Fibroblast of the conjunctiva (primary cell): ENCODE measurements at places on chromosomes 6 and 20.
A peak's percentile ranks its signal among the peaks of the same experiment; 100 is the strongest.

- DNase-seq = no peak
Measured at GRCh38 chr6:90103056-90103800, 193.4 kb downstream of the BACH2 start.

DNA sequence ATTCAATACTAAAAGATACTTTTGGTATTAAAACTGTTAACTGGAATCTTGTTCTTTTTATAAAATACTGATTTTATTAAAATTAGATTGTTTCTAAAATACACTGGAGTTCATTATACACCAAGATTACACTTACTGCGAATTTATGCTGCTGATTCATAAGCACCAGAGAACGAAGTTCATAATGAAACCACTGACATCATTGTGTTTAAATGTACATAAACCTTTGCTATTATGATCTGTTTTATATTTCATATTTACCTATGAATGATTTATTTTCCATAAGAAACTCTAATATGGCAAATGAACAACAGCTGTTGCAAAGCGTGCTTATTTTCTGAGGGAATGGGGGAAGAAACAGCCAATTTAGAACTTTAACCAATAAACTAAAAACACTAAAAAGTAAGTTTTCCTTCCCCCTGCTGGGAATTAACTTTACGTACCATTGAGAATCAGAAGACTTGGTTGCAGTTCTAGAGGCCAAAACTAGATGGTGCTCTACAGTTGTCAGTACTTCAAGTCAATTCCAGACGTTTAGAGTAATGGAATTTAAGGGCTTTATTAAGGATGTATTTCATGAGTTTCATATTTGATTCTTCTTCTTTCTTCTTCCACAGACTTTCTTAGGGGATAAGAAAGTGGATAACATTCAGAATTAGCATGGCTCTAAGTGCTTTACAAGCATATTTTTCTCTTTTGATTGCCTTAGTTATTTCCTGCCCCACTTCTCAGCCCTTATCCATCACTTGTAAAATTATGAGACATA lies 30.8 kb upstream of the COL19A1 start:
- DNase-seq = peak; percentile 75

DNA sequence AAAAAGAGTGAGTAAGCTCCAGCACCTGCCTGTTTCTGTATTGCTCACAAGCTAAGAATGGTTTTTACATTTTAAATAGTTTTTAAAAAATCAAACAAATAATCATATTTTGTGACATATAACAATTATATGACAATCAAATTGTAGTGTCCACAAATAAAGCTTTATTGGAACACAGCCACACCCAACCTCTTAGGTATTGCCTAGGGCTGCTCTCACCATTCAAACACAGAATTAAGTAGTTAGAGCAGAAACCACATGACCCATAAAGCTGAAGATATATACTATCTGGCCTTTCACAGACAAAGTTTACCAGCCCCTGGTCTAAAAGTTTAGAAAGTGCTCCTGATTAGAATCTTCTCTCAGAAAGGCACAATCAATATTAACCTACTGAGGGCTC lies 11.2 kb downstream of the TNFRSF21 start:
- DNase-seq = no peak

DNA sequence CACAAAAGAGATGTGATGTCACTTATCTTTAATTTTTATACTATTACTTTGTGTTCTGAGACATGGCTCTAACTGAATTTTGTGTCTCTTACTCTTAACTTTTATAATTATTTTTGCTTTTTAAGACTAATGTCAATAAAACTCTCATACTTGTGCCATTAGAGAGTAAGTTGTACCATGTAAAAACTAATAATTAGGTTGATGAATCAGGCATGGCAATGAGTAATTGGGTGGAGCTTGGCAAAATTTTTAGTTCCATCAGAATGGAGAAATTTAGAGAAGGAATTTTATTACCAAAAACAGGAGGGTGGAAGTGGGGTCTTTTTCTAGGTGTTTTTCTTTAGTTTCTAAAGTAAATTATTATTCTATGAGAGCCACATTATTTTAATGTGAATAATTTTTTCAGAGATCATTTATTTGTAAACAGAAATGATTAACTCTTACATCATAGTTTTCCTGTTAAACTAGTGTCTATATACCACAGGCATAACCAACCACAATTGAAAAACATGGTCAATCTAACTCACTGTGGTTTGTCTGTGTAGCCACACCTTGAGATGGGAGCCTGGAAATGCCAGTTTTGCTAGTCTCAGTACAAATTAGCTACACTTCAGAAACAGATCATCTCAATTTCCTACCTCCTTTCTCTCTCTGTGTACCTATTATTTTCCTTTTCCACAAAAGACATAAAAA lies 51.8 kb downstream of the ELOVL4 start:
- DNase-seq = no peak

DNA sequence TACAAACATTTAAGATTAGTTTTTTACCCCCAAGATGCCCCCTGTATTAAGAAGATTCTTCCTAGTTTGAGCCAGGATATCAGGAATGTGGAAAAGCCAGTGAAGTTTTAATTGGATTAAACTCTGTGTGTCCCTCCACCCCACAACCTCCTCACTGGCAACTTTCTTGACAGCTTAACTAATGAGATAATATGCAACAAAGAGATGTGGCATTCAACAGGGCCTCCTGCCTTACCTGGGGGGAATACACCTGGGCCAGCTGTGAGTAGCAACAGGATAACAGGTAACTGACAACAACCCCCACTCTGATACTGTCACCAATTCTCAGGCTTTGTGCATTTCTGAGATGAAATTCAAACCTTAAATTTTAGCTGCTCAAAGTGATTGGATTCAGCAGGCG lies 512.3 kb downstream of the TFAP2B start:
- no peak for DNase-seq
